ENCODE measurements at places on chromosomes 5 and 9.

GRCh38 chr5:138870611-138871010, 4.5 kb downstream of the LRRTM2 start:
- no peak for DNase-seq

GRCh38 chr5:148956477-148957385, 106.1 kb downstream of the SH3TC2 start:
- DNase-seq: no peak

- DNase-seq: no peak
These were observed 256.5 kb upstream of the ZNF608 start for GRCh38 chr5:125002727-125003598.

DNA sequence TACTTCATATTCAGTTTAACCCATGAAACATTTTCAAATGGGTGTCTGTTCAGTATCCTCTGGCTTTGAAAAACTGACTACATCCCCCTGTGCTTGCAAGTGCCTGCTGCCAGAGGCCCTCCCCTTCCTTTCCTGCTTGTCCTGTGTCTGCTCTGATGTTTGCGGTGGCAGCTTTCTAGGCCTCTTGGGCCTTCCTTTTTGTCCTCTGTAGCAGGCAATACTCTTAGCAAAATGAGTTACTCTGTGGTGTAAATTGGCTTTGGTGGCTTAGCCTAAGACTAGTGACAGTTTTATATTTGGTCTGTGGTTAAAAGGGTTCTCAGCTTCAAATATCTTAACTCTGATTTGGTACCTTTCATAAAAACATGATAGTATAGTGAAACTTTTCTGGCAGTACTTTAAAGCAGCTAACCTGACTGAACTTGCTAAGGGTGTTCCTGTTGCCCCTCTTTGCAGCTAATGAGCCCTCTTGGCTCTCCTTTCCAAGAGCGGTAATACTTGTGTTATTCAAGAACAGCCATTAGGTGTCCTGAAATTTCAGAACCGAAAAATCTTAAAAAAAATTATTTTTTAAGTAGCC, 76.6 kb downstream of the GOLM1 start:
- DNase-seq: no peak

DNA sequence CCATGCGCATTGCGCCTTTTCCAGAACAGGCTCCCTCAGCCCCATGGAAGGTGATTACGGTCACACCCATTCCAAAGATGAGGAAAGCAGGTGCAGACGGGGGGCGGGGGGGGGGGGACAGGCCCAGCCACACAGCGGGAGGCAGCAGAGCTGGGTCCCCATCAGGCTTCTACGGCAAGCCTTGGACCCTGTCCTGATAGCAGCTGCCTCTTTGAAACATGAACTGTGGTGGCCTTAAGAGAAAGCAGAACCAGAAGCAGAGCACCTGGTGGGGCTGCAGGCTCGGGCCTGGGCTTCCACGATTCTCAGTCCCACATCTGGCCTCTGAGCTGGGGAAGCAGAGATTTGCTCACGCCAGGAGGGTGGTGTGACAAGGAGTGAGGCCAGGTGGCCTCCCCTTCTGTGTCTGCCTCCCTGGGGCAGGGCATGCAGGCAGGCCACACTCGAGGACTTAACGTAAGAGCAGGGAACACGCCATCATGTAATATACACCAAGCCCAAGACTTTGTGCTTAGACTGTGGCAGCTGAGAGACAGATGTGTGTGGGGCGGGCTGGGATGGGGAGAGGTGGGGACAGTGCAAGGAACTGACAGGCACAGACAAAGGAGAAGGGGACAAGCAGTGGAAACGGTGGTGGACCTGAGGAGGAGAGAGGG, 14.2 kb upstream of the PHYKPL start:
- DNase-seq: no peak

DNA sequence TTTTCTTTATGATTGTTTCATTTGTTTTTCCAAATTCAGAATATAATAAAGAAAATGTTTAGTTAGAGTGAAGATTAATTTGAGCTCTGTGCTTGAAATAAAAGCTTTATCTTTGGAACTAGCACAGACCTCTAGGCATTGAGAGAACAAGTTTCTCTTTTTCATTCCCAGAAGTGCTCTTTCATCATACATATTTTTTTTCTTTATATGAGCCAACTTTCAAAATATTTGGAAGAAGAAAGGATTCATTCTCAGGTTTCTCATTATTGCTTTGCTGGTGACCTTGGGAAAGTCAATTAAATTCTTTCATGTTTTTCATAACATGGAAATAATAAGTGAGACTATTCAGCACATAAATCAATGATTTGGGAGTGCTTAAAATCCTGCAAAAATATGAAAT, 16.8 kb downstream of the CTXN3 start:
- no peak for DNase-seq

GRCh38 chr5:72606525-72606924, 99.3 kb upstream of the ZNF366 start:
- DNase-seq: no peak

DNA sequence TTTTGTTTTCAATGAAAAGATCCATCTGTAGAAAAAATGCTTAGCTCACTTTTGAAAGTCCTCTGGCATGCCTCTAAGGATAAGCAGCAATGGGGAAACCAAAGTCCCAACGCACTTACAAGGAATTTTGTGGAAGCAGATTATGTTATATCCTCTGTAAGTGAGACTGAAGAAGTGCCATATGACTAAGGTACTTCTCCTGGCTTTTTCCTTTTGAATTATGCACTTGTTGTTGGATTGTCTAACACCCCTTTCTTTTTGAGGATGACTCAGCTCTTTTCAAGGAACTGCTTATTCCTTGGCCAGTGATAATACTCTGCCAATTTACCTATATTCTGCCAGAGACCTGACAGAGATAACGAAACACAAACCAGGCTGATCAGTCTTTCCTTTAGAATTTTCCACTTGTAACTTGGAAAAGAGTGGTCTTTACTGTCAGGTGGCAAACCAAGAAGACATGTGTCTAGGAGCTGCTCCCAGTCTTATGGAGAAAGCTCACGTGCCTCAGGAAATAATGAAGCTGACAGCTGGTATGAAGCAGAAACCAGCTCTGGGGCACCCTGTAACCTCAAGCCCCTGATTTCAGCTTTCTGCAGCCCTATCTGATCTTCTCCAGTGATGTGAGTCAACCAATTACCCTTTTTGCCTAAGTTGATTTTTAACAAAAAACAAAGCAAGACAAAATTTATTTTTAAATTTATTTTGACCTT, 290.8 kb upstream of the FBXL7 start:
- no peak for DNase-seq

- DNase-seq: no peak
These were observed 501 bp upstream of the MAP1B start for GRCh38 chr5:72106817-72107130.
